ENCODE measurements at places on chromosomes 11 and 22.

DNA sequence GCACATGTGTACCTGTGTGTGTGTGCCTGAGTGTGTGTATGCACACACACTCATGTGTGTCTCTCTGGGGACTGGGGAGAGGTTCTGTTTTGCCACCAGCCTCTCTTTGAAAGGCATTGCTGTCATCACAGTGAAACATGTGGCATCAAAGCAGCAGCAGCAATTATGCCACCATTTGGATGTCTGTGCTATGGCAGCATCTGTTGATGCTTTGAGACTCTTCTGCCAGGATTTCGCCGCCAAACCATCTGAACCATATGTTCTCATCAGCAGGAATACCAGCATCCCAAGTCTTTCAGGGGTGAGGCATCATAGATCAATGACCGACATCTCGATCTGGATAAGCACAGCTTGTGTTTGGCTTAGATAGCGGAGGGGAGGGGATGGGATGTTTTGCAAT is 168.6 kb downstream of the FAT3 start:
- no peak for DNase-seq

- no peak for DNase-seq
Observed at GRCh38 chr11:30326114-30326778, 3.3 kb downstream of the ARL14EP start.

DNA sequence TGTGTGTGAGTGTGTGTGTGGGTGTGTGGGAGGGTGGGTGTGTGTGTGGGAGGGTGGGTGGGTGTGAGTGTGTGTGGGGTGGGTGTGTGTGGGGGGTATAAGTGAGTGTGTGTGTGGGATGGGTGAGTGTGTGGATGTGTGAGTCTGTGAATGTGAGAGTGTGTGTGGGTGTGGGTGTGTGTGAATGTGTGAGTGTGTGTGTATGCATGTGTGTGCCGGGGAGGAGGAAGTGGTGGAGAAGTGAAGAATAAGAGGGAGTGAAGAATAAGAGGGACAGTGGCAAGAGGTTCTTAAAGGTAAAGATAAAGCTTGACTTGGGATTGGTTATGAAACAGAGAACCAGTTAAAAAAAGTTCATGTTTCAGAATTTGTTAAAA is 54.0 kb downstream of the PRR5L start:
- no peak for DNase-seq

DNA sequence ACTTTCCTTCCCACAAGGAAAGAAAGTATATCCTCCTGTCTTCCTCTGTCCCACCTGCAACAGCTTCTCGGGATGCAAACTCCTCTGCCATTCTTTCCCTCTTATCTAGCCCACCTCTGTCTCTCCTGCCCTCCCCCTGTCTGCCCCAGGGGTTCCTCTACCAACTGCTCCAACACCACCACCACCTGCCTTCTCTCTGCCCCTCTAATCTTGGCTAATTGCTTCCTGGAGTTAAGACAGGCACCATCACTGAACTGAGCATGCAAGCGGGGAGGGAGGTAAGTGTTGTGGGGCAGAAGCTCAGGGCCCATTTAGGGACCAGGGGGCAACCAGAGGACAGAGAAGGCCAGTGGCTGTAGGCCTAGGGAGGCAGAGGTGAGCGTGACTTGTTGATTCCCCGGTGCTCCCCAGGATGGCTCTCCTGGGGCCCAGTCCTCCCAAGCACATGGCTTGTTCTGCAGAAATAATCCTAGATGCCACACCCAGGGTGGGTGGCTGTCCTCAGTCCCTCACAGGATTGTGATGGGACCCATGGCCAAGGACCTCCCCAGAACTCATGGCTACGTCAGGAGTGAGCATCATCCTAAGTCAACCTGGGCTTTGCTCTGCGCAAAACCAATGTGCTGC is 111.1 kb downstream of the TP53I11 start:
- no peak for DNase-seq

Data from epithelial cell of proximal tubule (primary cell).